Right renal pelvis (tissue), 4 donors: ENCODE measurements at places on chromosomes 1 and 21.

- no peak for DNase-seq
Measured at GRCh38 chr1:226643177-226643576, 94.6 kb downstream of the STUM start.

DNA sequence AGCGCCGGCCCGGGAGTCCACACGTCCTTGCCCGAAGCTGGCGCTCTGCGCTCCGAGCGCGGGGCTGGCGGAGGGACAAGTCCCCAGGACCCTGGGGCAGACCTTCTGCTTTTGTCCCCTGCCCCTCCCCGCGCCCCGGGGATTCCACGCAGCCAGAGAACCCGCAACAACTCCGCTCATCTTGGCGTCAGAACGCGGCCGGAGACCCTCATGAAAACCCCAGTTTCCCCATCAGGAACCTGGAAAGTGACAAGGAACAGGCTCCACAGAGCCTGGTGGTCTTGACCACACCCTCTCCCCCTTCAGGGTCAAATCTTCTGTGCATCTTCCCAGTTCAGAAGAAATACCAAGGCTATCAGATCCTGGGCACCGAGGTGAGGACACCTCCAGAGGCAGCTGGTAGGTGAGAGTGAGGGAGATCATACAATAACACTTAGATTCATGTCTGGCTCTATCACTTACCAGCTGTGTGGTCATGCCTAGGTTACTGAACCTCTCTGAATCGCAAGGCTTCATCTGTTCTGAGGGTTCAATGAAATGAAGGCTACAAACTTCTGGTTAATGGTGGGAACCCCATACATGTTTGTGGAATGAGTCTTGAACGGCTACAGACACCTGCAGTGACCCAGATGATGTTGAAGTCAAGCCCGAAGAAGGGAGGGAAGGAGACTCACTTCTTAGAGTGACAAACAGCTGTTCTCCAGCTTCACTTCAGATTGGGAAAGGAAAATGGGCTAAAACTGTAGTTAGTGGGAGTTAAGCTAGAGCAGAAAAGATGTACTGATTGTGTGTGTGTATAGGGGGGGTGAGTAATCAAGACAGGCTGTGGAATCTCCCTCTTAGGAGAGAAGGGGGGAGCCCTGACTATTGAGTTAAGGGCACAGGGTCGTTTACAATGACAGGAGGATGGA, 555 bp upstream of the RSPO1 start:
- no peak for DNase-seq

DNA sequence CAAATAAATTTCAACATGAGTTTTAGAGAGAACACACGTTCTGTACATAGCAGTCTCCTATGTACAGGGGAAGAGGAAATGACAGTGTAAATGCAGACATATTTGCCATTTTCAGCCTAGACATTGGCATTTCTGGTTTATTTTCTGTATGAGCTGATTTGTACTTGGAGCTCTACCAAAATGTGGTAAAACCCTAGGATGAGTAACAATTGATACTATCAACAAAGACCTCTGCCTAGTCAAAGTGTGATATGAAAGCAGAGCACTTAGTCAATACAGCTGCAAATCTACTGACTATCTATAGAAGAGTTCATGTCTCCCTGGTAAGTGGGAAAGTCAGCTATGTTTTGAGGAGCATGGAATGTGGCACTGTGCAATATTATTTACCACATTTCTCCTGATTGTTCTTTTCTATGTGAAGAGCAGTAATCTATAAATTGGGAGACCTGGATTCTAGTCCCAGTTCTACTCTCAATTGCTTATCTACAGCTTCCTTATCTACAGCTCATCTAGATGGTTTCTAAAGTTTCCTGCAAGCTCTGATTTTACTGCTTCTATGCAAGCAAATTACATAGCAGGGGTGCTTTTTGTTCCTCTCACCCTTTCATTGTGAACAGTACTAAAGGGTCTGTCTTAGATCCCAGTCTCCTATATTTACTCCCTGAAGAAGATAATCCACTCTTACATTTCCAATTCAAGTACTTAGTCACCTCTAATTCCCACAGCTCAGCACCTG, 334.2 kb downstream of the NTNG1 start:
- no peak for DNase-seq

GRCh38 chr1:115630342-115630741, 11.4 kb upstream of the VANGL1 start:
- no peak for DNase-seq

- DNase-seq, result no peak
Measured at GRCh38 chr1:60540141-60540540, 466.6 kb upstream of the C1orf87 start.
